Renal cortical epithelial cell (primary cell): ENCODE measurements at places on chromosomes 16 and 17.
A peak's percentile ranks its signal among the peaks of the same experiment; 100 is the strongest.

GRCh38 chr17:4598776-4599504, 14.6 kb downstream of the SMTNL2 start:
- no peak for DNase-seq

GRCh38 chr17:61130330-61130729, 269.3 kb upstream of the TBX2 start:
- DNase-seq: no peak

GRCh38 chr17:67751101-67752074, 33.7 kb downstream of the NOL11 start:
- no peak for DNase-seq

DNA sequence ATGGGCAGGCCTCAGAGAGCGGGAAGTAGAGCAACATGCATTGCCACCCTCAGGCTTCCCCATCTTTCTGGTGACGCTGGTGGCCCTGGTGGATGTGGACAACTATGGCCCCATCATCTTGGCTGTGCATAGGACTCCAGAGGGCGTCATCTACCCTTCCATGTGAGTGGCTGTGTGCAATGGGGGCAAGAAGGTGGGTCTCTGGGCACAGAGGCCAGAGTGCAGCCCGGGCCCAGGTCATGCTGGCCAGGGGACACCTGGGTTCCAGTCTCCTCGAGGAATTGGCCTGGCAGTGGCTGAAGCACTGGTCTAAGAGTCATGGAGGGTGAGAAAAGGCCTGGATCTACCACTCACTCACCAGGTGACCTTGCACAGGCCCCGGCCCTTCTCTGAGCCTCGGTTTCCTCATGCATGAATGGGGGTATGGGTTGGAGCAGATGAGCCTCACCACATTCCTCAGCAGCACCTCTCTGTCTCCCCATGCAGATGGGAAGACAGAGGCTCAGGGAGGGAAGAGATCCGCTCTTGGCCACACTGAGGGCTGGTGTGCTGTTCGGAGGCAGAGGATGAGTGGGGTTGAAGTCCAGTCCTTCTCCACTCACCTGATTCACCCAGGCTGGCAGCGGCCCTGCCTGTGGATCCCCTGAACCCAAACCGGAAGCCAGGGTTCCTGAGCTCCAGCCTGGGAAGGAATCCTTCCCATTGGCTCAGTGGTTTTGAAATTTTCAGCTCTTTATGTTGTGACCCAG, 7.2 kb upstream of the ADGRG3 start:
- no peak for DNase-seq

GRCh38 chr17:21004016-21004930, 38.5 kb downstream of the USP22 start:
- DNase-seq: no peak

DNA sequence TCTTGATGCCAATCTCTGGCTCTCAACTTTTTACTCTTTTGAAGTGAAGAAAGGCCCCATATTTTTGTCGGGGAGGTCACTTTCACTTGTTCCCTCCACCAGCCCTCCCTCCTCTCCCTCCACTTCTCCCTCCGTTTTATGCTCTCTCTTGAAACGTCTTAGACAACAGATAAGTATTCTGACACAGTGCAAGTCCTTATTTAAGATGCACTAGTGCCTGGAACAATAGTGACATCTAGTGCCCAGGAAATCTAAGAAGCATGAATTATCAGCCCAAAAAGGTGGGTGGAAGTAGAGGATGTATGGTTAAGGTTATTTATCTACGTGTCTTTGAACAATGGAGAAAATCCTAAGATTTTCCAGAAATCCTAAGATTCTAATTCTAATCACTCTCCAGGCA, 17.9 kb downstream of the PSME3IP1 start:
- DNase-seq: peak; percentile 82

DNA sequence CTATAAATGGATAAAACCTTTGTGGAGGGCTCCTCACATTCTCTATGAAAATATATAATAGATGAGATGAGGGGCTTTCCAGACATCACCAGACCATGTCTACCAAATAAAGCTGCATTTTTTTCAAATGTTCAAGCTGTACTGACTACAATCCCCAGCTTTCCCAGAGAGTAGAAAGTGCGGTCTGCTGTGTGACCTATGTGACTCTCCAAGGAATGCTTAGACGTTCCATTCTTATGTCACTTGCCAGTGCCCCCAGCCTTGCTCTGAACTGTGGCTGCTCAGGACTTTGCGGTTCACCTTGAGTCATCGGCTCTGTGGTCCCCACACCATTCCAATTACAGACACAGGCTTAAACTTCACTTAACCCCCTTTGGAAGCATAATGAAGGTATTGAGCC, 47.8 kb upstream of the SCNN1B start:
- DNase-seq: peak; percentile 75

- DNase-seq: no peak
Measured at GRCh38 chr17:55441544-55441943, 19.9 kb upstream of the MMD start.

DNA sequence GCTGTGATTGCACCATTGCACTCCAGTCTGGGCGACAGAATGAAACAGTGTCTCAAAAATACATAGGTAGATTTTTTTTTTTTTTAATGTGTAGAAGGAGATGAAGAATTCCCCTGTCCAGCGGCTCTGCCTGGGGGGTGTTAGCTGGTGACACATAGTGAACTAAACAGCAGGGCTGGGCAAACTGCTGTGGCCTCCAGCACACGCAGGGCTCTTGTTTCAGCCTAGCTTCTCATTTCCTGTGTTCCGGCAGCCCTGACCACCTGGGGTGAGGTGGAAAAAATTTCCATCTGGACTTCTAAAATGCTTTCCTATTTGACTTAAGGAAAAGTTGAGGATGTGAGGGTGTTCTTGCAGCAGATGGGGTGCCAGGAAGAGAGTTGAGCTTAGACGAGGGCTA, 33.3 kb upstream of the RGS9 start:
- DNase-seq: peak; percentile 35

DNA sequence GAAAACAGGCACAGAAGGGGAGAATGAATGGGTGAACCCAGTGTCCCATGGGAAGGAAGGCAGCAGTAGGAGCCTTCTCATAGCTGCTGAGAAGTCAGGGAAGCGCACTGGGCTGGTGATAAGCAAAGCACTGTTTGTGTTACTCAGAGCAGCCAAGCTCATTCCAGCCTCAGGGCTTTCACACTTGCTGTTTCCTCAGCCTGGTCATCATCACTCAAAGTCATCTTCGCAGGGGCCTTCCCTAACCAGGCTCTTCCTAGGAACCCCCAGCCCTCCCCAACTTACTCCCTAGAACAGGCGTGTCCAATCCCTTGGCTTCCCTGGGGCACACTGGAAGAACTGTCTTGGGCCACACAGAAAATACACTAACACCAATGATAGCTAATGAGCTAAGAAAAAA, 32.1 kb upstream of the LONP2 start:
- no peak for DNase-seq

- DNase-seq: peak; percentile 81
Measured at GRCh38 chr16:14505846-14506245, 124.2 kb downstream of the PARN start.

GRCh38 chr17:49995055-49995738, at the start of gene DLX3:
Gene DLX3 (minus strand): TSS chr17:49995224. CDS start chr17:49994998, 226 bp downstream.
- peak; percentile 35 for DNase-seq

- no peak for DNase-seq
Measured at GRCh38 chr17:34398990-34399389, 36.0 kb upstream of the CCL1 start.

DNA sequence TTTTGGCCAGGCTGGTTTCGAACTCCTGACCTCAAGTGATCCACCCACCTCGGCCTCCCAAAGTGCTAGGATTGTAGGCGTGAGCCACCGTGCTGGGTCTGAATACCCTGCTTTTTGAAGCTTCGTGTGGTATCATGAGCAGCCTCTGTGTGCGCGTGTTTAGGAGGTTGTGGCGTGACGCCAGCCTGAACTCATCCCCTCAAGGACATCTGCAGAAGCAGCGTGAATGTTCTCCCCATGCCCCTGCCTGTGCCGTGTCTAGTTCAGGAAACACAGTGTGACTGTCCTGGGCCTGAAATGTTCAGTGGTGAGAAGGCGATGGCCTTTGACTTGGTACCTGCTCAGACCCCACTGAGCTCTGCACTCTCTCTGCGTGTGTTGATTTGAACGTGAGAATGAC, 35.6 kb downstream of the RNF213 start:
- DNase-seq: no peak

- no peak for DNase-seq
Measured at GRCh38 chr17:81902653-81903414, 796 bp downstream of the NPB start.

DNA sequence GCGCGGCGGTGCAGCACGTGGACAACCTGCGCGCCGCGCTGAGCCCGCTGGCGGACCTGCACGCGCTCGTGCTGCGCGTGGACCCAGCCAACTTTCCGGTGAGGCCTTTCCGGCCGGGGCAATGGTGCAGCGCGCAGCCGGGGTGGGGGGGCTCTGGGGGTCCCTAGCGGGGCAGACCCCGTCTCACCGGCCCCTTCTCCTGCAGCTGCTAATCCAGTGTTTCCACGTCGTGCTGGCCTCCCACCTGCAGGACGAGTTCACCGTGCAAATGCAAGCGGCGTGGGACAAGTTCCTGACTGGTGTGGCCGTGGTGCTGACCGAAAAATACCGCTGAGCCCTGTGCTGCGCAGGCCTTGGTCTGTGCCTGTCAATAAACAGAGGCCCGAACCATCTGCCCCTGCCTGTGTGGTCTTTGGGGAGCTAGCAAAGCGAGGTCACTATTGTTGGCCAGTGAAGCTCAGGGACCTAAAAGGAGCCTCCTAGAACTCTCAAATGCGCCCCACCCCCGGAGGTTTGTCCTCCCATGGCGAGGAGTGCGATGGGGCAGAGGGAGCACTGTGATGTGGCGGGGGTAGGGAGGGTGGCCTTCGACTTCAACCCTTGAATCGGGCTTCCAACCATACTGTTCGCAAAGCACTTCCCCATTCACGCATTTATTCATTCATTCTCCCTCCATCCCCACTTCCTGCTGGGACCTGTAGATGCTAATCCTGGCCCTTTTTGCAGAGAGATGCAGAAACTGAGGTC, 770 bp downstream of the HBM start:
- no peak for DNase-seq

DNA sequence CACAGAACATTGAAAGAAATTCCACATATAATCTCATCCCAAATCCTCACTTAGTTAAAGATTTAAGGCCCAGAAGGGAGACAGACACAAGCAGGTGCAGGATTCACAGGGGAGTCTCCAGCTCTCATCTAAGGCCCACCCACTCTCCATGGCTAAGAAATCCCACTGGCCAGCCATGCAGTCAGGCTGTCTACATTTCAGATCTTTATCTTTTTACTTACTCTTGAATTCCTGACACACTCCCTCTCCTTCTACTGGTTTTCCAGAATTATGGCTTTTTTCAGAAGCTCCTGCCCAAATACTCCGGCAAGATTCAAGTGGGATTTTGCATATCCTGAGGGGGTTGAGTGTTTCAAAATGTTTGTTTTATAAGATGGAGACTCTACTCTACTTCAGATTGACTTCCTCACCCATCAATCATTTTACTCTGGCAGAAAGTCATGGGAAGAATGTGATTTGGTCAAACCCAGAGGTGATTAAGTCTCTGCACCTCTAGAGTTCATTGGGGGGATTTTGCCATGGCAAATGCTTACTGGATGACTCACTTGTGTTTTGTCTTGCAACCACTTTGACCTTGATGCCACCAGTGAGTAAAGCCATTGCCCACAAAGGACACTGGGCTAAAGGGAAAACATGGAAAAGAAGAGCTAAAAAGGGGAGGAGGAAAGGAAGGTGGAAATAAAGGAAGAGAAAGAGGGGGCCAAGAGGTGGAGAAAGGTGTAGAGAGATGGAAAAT, 688.8 kb upstream of the SALL1 start:
- DNase-seq: peak; percentile 96

DNA sequence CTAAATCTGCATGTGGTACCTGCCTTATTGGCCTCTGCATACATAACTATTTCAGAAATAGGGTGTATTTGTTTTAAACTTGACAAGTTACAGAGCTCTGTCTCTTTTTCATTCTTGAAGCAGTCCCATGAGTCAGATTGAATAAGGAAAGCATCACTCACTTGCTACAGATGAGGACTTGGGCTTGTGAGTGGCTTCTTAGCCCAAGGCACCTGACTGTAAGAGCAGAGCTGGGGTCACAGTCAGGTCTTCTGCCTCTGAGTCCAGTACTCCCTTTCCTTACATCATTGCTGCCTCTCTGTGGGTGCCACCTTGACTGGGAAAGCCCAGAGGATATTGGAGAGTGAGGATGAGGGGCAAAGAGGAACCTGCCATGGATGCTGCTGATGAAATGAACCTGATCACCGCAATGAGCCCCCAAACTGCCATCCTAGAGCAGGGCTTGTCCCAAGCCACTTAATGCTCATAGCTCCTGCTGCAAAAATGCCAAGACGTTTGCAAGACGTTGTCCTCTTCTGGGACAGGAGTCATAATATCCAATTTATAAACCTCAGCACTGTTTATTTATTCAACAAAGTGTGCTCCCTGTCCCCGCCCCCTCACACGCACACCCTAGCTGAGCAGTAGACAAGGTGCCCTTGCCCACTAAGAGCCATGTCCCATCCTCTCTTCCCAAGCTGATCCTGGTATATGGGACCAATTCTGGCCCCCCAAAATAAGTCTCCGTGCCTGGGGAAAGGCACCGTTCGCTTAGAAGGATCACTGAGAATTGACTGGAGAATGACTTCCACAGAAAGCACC, 74.1 kb downstream of the CCDC182 start:
- DNase-seq: no peak

DNA sequence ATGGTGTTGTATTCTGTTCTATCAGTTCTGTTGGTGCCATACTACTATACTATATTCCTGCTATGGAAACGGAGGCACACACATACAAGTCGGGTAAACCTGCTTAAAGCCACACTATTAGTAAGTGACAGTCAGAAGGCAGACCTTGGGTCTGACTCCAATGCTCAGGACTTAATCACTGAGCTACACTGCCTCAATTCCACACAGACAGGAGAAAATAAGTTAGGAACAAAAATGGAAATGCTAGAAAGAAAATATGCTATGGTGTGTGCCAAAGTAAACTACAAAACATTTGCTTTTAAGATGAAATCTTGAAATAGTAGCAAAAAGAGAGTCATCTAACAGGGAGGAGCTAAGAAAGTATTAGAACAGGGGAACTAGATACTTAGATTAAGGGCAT, 48.1 kb downstream of the MYO1D start:
- DNase-seq: no peak

DNA sequence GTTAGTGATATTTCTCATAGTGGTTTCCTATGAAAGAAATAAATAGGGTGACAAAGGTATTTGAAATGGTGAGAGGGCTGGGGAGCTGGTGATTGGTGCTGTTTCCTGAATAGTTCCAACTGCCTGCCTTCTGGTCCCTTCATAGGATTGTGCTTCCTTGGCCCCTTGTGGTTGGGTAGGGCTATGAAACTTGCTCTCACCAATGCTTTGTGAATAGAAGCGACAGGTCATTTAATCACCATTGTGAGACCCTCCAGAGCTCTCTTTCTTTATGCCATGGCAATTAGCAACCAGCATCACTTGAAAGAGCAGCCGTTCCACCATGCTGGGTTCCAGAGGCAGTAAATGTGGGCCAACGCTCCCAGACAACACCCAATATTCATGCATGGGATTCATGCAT, 23.7 kb upstream of the WWOX start:
- DNase-seq: no peak

- peak; percentile 53 for DNase-seq
Measured at GRCh38 chr17:4899341-4900230, at the start of gene C17orf107. Gene C17orf107 (plus strand): TSS chr17:4899536. CDS start chr17:4899763, 227 bp downstream.

- DNase-seq: no peak
Measured at GRCh38 chr17:914561-914960, 65.0 kb downstream of the NXN start.

- no peak for DNase-seq
Measured at GRCh38 chr16:74673876-74674275, 7.2 kb upstream of the RFWD3 start.
